ENCODE measurements at places on chromosomes 1 and 21.

GRCh38 chr1:186950547-186950946 is 121.8 kb downstream of the PLA2G4A start:
- DNase-seq = no peak

DNA sequence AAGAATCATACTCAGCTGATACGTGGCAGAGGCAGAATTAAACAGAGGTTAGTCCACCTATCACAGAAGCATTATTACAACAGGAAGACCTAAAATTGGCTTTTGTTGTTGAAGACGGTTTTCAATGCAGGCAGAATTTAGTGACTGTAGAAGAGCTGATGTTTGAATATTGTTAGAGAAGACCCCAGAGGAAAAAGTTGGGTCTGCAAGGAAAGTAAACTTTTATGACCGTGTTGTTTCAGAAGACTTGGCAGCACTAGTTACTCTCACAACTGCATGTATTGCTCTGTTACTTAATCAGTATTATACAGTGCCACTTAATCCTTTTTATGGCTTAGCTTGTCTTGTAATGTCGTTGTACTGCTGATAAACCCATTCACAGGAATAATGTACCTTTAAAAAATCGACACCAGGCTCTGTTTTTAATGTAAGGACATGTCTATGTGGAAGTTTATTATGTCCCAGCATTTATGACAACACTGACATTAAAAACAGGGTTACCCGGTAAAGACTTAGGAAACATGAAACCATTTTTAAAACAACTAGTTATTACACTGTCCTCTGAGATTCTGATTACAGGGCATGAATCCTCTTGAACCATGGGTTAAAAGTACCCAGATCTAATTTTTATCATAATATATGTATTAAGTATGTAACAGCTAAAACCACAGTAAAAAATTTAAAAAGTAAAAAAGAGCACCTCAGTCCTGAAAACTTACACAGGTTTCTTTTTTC is 235.4 kb downstream of the TTLL7 start:
- no peak for DNase-seq

DNA sequence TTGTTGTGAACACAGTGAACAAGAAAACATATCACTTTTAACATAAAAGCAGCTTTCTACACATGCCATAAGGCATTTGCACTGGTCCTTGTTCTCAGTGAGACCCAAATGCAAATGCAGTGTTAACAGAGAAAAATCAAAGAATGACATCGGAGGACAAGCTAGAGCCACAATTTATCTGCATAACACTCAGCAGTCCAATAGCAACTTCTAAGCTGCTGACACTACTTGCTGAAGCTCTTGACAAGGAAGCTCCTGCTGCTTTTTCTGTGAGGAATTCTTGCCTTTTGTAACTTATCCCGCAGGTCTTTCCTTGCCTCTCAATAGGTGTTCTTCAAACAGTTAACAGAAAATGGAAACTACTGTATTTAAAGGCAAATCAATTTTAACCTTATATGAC is 34.7 kb downstream of the USH2A start:
- no peak for DNase-seq

- DNase-seq = peak; percentile 94
Observed at GRCh38 chr1:183070923-183071618, 47.9 kb downstream of the LAMC1 start.

DNA sequence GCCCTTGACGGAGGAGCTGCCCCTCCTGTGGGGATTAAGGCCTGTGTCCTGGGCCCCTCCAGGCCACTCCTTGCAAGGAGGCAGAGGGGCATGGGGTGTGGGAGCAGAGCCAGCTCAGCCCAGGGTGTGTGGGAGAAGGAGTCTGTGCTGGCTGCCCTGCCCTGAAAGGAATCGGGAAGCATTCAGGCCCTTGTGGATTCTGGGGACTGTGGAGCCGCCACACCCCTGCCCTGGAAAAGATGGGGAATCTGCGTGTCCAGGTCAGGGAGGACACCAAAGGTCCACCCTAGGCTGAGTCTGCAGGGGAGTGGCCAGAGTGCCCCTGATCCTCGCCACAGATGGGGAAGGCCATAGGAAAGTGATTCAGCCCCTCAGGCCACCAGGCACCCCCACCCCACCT is 16.5 kb upstream of the PRDM16 start:
- no peak for DNase-seq

DNA sequence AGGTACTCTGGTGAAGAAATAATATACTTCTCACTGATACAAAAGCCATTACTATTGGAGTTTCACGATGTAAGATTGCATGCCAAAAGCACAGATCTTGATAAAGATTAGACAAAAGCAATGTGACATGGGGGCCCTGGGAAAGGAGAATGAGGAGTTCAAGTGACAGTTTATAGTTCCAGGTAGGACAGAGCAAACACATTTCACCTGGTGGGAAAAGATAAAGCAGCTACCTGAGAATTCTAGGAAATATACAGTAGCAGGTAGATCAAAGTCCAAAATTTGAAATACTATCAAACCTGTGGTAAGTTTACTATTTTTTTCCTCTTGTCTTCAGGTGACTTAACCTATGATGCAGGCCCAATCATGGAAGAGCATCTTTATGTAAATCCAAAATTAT is 8.0 kb downstream of the OR2G3 start:
- DNase-seq = no peak

- DNase-seq = no peak
Observed at GRCh38 chr1:113197719-113198330, 124.8 kb downstream of the LRIG2 start.

Measured in GM12878 (cell line).